ENCODE measurements at places on chromosomes 16 and 17.

DNA sequence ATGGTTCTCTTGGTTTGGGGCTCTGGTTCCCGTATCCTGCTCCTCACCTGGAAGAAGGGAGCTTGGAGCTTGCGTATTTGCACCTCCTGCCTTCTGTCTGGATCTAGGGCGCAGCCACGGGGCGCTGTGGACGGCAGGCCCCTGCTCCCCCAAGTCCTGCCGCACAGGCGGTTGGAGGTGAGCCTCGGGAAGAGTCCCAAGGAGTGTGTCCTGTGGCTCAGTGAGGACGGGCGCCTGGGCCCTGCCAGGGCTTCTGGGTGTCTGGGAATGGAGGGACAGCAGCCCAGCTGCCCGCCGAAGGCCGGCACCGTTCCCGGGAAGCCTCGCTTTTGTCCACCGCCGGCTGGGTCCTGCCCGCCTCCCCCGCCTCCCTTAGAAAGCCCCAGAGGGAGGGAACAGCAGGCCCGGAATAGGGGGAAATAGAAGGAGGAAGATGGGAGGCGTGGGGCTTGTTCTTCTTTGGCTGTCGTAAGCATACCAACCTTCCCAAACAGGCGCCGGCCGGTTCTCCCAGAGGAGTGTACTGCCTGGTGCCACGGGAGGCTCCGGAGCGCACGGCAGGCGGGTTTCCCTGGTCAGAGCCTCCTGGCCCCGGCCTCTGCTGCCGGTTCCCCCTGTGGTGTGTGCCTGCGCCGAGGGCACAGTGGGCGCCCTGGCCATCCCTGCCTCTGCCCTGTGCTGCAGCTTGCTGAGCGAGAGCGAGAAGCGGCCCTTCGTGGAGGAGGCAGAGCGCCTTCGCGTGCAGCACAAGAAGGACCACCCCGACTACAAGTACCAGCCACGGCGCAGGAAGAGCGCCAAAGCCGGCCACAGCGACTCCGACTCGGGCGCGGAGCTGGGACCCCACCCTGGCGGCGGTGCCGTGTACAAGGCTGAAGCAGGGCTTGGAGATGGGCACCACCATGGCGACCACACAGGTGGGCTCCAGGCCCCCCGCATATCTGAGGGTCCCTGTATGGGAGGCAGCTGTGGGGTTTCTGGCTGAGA, 1.8 kb downstream of the SOX8 start:
- no peak for DNase-seq
- H3K27me3 ChIP-seq: peaks cover 21% of the 10 kb centered on the region
- H3K4me1 ChIP-seq: peaks cover 2% of the 10 kb centered on the region
- no peak overlapping the region for H3K27ac ChIP-seq

- no peaks in the 10 kb centered on the region for H3K27me3 ChIP-seq
- H3K36me3 ChIP-seq: no peaks in the 10 kb centered on the region
- H3K4me3 ChIP-seq: no peak overlapping the region
- peaks cover 2% of the 10 kb centered on the region for H3K4me1 ChIP-seq
- no peak for DNase-seq
- H3K27ac ChIP-seq: no peak overlapping the region
Measured at GRCh38 chr16:53083119-53083518, 28.3 kb downstream of the CHD9 start.

DNA sequence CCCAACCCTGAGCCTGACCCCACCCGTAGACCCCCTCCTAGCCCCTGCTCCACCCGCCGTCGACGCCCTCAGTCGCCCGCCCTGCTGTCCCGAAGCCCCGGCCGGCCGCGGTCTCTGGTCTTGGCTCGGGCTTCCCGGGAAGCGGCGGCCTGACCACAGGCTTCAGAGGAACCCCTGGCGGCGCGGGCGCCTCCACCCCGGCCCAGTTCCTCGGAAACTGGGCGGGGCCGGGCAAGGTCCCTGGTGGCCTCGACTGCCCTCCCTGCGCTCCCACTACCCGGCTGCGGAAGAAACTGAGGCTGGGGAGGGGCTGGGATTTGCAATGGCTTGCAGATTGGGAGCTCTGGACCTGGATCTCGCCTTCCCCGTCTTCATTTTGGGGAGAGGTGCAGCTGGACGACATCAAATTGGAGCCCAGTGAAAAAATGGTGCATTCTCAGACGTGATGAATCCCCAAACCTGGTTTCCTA, 692 bp upstream of the SOCS1 start:
- DNase-seq: peak; percentile 54
- H3K4me3 ChIP-seq: peak overlapping the region; percentile 94
- peak overlapping the region; percentile 94 for H3K27ac ChIP-seq
- H3K27me3 ChIP-seq: peaks cover 12% of the 10 kb centered on the region

GRCh38 chr16:12936391-12936790, 35.0 kb downstream of the SHISA9 start:
- no peaks in the 10 kb centered on the region for H3K36me3 ChIP-seq
- DNase-seq: no peak
- no peaks in the 10 kb centered on the region for H3K4me1 ChIP-seq
- H3K4me3 ChIP-seq: no peak overlapping the region
- no peak overlapping the region for H3K27ac ChIP-seq
- no peaks in the 10 kb centered on the region for H3K27me3 ChIP-seq

All from activated CD4-positive, alpha-beta memory T cell treated with anti-CD3 and anti-CD28 coated beads, Interleukin-2, amount 10 ng/mL, durations not matched to agents 7 days and 5 days (primary cell).